Effector memory CD4-positive, alpha-beta T cell (primary cell): ENCODE measurements at places on chromosomes 4 and X.
A peak's percentile ranks its signal among the peaks of the same experiment; 100 is the strongest.

DNA sequence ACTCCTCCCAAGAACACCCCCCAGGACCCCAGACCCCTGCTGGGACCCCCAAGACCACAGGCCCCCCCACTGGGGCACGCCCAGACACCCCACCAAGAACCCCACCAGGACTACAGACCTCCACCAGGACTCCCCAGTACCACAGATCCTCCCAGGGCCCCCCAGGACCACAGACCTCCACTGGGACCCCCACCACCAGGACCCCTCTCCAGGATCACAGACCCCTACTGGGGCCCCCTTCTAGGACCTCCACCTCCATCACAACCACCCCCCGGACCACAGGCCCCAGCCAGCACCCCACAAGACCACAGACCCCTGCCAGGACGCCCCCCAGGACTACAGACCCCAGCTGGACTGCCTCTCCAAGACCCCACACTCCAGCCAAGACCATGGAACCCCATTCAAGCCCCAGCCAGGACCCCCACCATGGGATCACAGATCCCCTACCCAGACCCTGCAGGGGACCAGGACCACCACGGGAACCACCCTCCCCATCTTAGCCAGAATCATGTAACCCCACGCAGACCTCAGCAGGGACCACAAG lies 855 bp upstream of the DHRSX start:
- no peak for DNase-seq

GRCh38 chr4:83252782-83253405 lies 31.7 kb downstream of the COQ2 start:
- peak; percentile 52 for DNase-seq

DNA sequence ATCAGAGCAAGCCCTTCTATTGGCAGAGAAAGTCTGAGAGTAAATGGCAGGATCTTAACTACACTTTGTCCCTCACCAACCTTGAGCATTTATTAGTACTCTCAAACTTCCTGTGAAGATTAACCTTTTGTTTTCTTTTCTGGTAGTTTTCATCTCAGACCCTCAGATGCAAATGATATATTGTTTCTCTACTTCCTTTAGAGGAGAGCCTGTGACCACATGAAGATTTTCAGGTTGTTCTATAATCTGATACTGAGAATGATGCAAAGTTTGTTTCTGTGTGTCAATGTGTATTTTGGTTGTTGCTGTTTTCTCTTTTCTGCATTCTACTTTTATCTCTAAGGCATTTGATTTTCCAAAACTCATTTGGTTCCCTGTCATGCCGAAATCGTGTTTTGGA lies 165.8 kb upstream of the CYSLTR1 start:
- no peak for DNase-seq

DNA sequence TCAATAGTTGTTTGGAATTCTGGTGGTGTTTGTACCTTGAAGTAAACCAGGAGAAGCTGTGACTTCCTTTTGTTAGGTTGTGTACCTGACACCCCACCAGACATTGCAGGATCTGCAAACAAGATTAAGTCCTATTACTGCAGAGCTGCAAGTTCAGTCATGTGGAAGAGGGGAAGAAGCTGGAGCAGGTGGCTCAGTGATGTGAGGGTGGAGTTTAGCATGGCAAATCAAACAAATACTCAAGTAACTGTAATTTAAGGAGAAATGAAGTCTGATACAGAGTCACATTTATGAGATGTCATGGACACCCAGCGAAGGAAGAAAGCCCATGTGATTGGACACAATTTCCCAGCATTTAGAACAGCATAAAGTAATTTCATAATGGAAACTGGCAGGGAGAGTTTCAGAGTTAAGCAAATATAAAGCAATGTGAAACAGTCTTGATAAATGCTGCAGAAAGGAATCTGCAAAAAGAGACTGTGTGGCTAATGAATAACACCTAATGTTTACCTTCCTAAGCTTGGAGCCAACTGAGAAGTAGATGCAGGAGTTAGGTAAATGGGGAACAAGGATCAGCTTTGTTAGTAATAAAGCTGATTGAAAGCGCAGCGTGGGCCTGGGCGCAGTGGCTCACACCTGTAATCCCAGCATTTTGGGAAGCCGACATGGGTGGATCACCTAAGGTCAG lies 249.1 kb downstream of the GBA3 start:
- DNase-seq: no peak

DNA sequence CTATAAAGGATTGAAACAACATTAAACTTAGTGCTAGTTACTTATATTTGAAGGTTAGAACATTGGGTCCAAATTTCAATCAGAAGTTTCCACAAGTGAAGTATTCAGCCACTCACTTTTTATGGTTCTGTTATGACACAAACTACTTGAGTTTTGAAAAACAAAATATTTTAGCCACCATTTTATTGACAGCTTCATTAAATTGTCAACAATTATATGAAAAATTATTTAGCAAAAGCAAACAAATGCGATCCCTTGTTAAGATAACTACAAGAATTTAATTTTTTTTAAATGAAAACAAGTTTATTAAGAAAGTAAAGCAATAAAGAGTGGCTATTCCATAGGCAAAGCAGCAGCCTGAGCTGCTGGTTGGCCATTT lies 3.1 kb downstream of the CXCL2 start:
- DNase-seq: no peak

- DNase-seq: no peak
These were observed 506.7 kb downstream of the BCOR start for GRCh38 chrX:39591099-39591498.

GRCh38 chrX:69371159-69371558 lies 133.0 kb upstream of the NALF2 start:
- DNase-seq: no peak

- DNase-seq: no peak
These were observed 2078.4 kb upstream of the TENM3 start for GRCh38 chr4:180164799-180165198.

DNA sequence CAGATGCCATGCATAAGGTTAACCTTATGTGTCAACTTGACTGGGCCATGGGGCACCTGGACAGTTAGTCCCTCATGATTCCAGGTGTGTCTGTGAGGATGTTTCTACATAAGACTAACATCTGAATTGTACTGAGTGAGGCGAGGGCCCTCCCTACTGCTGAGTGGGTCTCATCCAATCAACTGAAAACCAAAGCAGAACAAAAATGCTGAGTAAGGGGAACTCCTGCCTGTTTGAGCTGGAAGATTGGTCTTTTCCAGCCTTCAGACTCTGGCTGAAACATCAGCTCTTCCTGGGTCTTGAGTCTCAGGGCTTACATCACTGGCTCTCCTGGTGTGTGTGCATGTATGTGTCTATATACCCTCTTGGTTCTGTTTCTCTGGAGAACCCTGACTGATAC lies 13.8 kb downstream of the NELFA start:
- DNase-seq: no peak

DNA sequence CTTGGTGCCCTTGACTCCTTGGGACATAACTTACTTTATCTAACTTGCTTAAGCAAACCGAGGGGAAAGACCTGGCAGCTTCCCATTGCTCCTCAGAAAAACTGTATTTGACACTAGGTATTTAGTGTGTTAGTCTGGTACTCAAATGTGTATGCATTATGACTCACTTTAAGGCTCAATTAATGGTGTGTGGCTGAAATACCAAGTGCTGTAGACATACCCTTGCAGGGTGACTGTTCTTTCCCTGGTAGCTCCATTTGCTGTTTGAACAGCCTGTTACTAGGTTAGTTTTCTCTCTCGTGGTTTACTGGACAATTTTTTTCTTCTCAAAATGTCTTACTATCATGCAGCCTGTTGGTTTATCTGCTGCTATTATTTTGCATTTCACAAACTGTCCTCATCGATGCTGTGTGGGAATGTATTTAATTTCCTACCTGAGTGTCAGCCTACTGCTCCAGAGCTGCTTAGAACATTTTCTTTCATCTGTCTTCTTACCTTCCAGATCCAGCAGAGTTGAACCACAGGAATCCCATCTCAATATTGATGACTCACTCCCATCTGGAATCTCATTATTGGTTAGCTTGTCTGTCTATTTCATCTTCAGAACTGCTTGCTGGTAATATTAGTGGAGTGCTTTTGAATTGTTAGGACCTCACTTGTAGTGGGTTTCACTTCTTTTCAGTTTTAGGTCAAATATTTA lies 158.0 kb upstream of the FAT1 start:
- no peak for DNase-seq

GRCh38 chr4:174387143-174387542 lies 103.4 kb downstream of the CEP44 start:
- no peak for DNase-seq

DNA sequence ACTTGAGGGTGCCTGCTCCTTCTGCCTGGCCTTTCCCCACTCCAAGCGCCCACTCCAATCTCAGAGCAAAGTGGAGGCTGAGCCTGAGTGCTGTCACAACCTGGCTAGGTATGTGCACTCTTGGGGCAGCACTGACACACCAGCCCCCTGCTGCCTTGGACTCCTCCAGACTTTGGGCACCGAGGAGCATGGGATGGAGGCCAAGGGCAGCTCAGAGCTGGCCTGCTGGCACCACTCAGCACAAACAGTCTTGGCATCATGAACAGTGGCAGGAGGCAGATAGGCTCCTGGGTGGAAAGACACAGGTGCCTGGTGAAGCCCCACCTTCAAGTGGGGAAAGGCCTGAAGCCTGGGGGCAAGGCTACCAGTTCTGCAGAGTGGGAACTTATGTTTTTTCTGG lies 91.8 kb downstream of the KCNIP4 start:
- no peak for DNase-seq

- DNase-seq: no peak
These were observed 345.4 kb upstream of the GATB start for GRCh38 chr4:152106113-152106763.

DNA sequence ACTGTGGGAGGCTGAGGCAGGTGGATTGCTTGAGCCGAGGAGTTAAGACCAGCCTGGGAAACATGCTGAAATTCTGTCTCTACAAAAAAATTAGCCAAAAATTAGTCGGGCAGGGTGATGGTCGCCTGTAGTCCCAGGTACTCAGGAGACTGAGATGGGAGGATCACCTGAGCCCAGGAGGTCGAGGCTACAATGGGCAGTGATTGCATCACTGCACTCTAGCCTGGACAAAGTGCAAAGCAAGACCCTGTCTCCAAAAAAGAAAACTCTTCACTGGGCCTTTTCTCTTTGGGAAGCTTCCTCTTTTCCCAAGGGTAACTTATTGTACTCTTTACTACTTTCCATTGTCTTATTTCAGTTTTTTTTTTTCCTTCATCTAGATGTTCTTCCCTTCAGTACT lies 88.9 kb downstream of the UBE2K start:
- DNase-seq: no peak

DNA sequence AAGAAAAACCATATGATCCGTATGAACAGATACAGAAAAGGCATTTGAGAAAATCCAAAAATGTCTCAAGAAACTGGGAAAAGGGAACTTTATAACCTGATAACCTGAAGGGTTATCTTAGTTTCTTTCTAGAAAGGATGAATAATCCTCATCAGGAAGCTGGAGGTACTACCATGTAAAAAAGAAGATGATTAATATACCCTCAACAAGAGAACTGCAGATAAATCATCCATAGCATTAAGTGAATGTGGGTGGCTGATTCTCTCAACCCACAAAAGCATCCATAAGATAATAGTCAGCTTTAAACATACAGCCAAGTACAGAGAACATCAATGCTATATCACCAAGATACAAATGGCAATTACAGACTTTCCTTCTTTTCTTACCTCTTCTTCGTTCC lies 26.4 kb downstream of the ANAPC10 start:
- DNase-seq: no peak

DNA sequence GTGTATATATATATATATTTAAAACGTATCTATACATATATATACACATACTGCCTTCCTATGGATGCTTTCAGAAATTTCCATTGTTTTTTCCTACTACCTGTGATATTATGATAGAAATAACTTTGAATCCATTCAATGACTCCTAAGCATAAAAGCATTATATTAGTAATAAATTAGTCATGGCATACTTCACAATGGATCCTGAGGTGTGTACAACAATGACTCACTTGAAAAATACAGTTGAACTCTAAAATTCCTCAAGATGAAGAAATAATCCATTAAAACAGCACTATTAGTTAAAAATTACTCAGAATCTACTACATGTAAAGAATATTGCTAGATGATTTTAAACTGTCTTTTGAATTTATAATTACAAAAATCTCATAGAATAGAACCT lies 201.1 kb downstream of the STPG2 start:
- DNase-seq: no peak

DNA sequence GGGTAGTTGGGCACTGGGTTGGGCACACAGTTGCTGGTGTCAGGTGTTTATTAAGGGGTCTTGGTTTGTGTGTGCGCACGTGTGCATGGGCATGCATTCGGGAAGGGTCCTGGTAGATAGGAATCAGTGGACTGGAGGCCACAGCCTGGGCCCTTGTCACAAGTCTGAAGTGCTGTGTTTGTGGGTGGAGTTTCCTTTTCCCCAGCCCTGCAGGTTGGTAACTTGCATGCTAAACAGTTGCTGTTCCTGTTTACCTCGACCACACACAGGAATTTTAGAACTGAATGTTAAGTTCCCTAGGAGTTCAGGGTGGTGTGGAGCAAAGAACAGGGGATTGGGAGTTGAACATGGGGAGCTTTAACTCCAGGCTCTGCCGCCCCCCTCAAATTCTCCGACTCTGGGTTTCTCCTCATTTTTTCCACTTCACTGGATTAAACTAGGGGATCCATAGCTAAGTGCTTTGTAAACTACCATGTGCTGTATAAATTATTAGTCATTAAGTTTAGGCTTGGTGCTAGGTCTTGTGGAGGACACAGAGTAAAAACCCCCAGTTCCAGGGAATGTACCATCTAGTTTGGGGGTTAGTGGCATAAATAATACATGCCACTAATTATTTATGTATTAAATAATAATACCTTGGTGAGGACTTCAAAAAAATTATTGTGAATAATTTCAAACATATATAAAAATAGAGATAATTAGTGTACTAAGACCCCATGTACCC lies 49.0 kb downstream of the STARD8 start:
- DNase-seq: no peak

DNA sequence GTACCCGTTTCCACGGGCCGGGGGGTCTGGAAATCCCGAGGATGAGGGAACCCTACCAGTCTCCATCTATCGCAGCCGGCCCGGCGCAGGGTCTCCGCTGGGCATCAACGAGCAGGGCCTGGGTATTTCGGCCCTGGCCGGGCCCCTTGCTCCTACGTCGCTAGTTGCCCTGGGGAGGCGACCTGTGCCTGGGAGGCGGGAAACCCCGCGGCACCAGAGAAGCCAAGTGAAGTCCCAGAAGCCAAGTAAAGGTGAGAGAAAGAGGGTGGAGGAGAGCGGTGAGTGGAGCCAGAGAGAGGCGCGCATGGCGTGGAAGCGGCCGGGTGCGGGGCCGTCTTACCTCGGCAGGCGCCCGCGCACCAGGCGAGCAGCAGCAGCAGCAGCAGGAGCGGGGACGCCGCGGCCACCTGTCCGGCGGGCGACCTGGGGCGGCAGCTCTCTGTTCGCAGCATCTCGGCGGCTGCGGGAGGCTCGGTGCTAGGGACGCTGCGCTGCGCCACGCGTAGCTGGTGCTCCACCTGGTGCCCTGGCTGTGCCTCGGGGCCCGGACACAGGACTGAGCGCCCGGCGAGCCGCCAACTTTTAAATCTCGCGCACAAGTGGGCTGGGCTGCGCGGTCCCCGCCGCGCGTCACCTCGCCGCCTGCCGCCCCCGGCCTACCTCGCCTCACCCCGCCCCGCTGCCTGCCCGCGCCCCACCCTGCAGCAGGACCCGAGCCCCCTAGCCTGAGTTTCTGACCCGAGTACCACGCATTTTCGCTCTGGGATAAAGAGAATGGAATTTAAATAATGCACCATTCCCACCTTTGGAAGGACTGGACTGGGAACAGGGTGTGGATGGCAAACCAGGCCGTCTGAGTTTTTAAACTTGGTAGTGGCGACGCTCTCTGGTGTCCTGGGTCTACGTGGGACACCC lies at the start of gene NMU:
Gene NMU, minus strand, starts transcription at position 558 of the 915 bp plus-strand sequence. Its CDS starts 106 bp downstream, at position 452.
- peak; percentile 16 for DNase-seq
